ENCODE measurements at places on chromosomes 6 and 20.

DNA sequence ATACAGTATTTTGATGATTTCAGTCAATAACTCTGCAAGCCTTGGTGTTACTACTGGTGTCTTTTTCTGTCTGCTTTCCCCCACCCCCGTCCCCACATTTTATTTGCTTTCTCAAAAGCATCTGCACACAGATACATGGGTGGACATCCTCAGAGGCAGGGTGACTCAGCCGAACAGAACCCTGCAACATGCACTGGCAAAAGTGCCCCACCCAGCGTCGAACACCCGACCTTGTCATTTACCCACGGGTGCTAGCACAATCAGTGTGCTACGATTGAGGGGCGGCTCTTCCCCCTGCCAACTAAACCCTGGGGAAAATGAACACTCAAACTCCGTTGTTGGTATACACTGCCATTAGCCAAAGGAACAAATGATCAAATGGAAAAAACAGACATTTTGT, 115.9 kb upstream of the NAA20 start:
- no peak for DNase-seq

GRCh38 chr20:35992713-35993335, 24.4 kb downstream of the CNBD2 start:
- peak; percentile 84 for DNase-seq

DNA sequence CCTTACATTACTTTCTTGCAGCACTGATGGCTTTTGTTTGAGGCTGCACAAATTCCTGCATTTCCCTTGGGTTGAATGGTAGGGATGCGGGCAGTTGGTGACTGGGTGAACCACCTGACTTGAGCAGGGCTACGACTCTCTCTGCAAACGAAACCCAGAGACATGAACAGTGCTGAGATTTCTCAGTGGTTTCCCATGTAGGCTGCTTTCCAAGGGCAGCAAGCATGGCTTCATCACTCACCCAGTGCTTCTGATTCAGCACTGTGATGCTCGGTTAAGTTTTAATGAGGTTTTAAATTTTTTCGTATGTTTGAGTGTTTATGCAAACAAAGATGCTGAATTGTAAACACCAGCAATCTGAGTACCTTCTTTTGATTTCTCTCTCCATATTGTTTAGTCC, 127.2 kb downstream of the MTHFD1L start:
- DNase-seq: no peak

DNA sequence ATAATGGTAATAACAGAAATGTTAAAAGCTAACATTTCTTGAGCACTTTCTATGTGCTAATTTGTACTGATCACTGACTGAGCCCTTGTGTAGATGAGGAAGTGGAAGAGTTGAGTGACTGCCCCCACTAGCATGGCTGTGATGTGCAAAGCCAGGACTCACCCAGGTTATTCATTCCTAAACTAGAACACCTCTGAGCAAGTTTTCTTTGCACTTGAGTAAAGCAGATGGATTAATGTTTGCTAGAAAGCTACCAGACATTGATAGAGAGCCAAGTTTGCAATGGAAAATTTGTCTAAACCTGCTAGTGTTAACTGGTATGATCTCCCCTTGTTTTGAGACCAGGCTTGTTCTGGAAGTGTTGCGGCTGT, 467.4 kb upstream of the PLCB4 start:
- peak; percentile 38 for DNase-seq

DNA sequence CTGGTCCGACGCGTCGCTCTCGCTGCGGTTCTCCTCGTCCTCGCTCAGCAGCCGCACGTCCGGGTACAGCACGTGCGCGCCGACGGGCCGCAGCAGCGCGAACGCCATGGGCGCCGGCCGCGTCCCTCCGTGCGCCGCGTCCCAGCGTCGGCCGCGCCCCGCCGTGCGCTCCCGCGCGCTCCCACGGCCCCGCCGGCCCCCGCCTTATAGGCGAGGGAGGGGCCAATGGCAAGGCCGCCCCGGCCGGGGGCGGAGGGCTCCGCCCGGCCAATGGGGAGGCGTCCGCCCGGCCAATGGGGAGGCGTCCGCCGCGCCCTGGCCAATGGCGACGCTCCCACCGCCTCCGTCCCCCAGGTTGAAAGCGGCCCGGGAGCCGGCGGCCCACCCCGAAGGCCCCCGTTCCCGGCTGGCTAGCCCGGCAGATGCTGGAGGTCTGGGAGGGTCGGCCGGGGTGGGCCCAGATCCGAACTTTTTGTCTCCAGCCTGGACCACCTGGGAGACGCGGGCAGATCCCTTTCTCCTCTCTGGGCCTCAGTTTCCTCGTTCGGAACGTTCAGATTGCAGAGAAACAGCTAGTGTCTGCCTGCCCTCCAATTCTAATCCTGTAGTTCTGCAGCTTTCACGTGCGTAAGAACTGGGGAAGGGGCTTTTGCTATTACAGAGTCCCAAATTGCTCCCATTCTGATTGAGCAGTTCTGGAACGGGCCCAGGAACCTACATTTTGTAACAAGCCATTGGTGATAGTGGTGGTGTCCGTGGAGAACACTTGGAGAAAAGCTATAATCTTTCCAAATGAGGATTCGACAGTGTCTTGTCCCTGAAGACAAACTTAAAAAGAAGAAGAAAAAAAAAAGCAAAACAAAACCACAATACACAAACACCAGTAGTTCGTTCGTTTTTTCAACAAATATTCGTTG, at the start of gene TCF15:
Gene TCF15 (minus strand): TSS at position 180 of the 917 bp plus-strand sequence. CDS start 72 bp downstream, at position 108.
- DNase-seq: peak; percentile 85

DNA sequence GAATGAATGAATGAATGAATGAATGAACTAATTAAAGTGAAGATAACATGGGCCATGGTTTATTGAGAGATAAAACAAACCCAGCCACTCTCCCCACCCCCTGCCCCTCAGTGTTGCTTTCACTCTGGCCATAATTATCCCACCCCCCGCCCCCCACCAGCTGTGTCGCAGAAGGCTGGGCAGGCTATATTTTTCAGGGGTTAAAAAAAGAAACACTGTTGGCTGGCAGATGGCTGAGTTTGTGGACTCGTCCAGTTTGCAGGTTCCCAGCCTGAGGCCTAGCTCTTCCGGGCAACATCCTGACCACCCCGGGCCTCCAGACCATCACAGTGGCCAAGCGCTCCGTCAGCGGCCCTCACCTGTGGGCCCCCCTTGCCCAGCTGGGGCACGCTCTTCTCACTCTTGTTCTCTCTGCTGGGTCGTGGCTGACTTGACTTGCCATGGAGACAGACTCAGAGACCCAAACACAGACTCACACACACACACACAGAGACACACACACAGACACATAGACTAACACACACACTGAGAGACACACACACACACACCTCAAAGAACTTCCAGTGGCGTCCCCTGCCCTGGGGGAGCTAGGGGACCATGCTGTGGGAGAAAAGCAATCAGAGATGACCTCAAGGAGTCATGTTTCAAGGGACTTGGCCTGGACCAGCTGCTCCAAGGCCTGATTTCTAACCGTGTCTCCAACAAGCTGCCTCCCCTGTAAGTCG, 2.2 kb upstream of the GRM4 start:
- no peak for DNase-seq

DNA sequence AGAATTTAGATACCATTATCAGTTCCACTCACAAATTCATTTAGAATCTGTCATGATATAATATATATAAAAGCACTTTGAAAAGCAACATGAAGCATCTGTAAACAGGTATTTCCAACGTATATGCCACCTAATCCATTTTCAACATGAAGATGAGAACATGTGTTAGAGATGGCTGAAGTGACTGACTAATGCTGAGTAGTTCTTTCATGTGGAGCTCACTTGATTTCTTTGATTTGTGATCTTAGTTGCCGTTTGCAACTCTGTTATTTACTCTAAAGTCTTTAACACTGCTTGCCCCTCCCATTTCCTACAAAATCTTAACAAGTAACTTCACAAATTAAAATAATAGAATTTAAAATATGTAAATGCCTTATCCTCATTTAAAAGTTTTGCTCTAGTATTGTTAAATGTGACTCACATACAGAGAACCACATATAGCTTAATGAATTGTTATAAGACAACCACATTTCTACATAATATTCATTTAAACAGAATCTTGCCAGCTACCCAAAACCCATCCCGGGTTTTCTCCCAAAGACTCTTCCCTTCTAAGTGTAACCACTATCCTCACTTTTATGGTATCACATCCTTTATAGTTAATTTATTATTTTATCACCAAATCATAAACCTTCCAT, 78.3 kb downstream of the ME1 start:
- DNase-seq: no peak

DNA sequence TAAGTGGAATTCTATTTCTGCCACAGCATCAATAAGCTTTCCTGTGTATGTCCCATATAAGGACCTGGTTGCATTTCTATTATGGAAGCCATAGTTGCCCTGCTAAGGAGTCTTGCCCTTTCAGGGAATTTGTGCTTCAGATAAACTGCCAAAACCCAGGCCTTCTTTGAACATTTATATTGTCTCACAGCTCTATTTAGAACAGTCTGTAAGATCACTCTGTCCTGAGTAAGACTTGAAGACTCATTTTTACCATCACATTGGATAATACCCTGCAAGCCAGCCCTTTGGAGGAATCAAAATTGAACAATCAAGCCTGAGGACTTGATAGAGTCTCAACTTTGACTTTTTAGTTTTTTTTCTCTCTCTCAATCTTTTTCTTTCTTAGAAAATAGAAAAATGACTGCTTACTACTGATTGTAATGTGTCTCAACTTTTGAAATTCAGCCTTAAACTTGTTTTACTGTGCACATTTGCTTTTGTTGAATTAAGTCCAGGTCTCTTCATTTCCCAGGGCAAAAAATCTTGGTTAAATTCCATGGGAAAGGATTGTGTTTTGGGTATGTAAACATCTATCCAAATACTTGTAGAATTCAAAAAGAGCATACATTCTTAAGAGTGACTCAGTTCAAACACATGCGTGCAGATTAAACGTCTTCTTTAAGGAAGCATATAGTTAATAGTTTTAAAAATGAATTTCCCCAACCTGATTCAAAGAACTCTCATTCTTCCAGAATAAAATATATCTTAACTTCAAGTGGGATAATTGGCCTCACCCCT, 91.2 kb downstream of the PLCB1 start:
- DNase-seq: no peak

DNA sequence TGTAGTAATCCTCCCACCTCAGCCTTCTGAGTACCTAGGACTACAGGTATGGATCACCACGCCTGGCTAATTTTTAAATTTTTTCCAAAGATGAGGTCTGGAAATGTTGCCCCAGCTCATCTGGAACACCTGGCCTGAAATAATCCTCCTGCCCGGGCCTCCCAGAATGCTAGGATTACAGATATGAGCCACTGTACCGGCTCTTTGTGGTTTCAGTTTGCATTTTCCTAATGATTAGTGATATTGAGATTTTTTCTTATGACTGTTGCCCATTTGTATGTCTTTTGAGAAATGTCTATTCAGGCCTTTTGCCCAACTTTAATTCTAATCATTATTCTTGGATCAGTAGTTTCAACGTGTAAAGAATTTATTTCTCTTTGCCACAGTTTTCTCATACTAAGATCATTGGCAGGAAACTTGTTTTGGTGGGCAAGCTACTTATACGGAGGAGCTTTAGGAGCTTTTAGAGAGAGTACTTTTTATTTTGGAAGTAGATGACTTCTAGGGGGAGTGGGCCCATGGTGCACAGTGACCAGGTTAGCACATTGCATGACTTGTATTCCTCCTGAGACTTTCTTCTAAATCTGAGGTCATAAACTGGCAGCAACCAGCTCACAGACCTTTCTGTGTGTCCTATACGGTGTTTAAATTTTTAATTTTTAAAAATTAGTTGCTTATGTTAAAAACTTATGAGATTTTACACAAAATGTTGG, 62.3 kb downstream of the STK4 start:
- DNase-seq: no peak

- DNase-seq: peak; percentile 10
These were observed 944.8 kb upstream of the CITED2 start for GRCh38 chr6:140319209-140319608.

GRCh38 chr6:20572288-20572687, 38.0 kb downstream of the CDKAL1 start:
- DNase-seq: no peak

GRCh38 chr6:122042960-122043735, 356.3 kb upstream of the HSF2 start:
- DNase-seq: no peak

GRCh38 chr6:164154588-164154987, 740.1 kb downstream of the QKI start:
- no peak for DNase-seq

GRCh38 chr6:65071480-65071879, 635.5 kb downstream of the EYS start:
- no peak for DNase-seq

DNA sequence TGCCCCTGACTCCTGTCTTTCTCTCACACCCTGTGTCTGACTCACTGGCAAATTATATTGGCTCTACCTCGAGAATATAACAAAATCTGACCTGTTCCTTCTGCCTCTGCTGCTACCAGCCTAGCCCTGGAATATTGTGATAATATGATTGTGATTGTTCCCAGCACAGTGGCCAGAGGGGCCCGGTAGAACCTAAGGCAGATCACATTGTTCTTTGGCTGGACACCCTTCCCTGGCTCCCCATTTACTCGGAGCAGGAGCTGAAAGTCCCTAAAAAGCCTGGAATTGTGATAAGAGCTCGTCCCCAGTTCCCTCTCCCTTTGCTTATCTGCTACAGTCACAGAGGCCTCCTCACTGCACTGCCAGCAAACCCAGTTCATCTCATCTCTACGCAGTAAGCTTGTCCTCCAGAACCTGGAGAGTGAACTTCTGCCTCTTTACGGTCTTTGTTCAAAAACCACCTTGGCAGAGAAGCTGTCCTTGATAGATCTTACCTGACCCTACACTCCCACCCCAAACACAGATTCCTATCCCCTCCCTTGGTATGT, 21.8 kb downstream of the SERPINB6 start:
- no peak for DNase-seq

DNA sequence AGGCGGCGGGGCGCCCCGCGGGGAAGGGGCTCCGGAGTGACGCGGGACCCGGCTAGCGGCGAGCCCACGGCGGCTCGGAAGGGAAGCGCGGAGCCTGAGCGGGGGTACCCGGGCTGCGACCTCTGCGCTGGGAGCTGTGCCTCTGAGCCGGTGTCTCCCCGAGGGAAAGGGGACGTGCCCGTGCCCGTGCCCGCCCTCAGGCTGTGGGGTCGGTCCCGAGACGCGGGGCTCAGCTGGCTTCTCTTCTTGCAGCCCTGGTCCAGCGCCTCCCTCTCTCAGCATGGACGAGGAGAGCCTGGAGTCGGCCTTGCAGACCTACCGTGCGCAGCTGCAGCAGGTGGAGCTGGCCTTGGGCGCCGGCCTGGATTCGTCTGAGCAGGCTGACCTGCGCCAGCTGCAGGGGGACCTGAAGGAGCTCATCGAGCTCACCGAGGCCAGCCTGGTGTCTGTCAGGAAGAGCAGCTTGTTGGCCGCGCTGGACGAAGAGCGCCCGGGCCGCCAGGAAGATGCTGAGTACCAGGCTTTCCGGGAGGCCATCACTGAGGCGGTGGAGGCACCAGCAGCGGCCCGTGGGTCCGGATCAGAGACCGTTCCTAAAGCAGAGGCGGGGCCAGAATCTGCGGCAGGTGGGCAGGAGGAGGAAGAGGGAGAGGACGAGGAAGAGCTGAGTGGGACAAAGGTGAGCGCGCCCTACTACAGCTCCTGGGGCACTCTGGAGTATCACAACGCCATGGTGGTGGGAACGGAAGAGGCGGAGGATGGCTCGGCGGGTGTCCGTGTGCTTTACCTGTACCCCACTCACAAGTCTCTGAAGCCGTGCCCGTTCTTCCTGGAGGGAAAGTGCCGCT, 686 bp downstream of the ZGPAT start:
- DNase-seq: no peak

GRCh38 chr6:36829919-36830544, 9.2 kb downstream of the CPNE5 start:
- no peak for DNase-seq
